Left cardiac atrium (tissue), 4 donors: ENCODE measurements at places on chromosomes 6 and 20. TPM values are rescaled to one million over a fixed set of nuclear protein-coding genes. Genes with fewer than 3 reads are reported as not detected.

DNA sequence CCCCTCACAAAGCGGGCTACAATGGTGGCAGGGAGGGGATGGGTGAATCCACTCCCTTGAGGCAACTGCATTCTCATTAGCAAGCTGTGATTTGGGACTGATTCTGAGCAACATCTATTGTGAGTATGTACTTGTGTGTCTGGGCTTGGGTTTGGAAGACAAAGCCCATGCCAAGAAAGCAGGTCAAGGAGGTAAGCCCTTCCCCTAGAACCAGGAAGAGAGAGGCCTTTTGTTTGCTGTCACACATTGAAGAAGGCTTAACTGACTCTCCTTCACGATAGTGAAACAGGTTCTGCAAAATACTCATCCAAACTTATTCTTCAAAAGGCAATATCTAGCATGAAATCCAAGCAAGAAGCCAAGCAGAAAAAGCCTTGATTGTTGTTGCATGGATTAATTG is 403.1 kb upstream of the ID4 start:
- no peak for DNase-seq

- DNase-seq, result no peak
Observed at GRCh38 chr6:157787080-157787479, 36.0 kb upstream of the SNX9 start.

The BNIP5 gene
- not detected for total RNA-seq

The IL17F gene
- total RNA-seq, result not detected

- no peak for DNase-seq
Observed at GRCh38 chr6:124741341-124741740, 220.9 kb upstream of the RNF217 start.

GRCh38 chr6:2999618-3000557 is at the start of gene NQO2:
Gene NQO2, plus strand, starts transcription at chr6:2999894. Its CDS starts 6,659 bp downstream, at chr6:3006553.
- peak; percentile 95 for DNase-seq

DNA sequence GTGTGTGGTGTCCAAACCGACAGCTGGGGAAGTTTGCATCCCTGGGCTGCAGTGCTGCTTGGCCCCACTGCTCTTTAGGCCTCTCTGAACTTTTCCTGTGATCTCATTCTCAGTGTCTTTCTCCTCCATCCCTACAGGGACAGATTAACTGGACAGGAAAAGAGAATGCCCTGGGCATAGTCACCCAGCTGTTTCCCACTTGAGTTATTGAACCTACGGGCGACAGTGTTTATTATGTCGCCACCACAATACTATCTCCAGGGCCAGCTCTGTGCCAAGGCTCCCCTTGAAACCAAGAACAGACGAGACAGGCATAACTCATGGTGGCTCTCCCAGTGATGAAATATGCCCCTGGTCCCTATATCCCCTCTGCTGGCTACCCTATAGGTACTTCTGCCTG is 147.8 kb upstream of the EPHA7 start:
- no peak for DNase-seq

- DNase-seq, result no peak
Observed at GRCh38 chr6:7033202-7033601, 74.6 kb upstream of the RREB1 start.

- no peak for DNase-seq
Observed at GRCh38 chr6:78397499-78397898, 469.9 kb upstream of the IRAK1BP1 start.

The SPTLC3 gene
- 8.1 TPM for total RNA-seq

DNA sequence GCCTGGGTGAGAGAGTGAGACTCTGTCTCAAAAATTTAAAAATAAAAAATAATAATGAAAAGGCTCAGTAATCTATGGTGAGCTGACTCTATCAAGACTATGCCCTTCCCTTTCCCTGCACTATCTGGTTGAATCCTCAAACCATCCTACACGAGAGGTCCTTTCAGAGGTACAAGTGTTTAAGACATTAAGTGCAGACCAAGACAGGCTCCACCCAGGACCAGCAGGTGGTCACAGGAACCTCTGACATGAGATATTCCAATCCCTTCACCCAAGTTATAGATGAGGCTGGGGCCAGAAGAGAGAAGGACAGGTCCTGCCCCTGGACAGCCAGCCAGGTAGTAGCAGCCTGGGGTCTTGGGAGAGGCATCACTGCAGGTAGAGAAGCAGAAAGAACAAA is 182.6 kb downstream of the NFATC2 start:
- DNase-seq, result no peak

DNA sequence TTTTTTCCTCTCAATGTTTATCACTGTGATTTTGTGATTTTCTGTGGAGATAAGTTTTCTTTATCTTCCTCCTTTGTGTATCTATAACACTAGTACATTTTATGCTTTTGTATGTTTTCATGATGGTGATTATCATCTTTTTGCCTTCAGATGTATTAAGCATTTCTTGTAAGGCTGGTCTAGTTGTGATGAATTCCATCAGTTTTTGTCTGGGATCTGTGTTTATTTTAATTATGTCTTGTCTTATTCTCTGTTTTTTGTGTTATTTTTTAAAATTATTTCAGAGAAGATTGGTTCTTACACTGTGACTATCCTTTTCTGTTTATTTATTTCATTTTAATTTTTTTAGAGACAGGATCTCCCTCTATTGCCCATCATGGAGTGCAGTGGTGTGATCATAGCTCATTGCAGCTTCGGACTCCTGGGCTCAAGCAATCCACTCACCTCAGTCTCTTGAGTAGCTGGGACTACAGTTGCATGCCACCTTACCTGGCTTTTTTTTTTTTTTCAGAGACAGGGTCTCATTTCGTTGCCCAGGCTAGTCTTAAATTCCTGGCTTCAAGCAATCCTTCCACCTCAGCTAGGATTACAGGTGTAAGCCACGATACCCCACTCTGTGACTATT is 187.4 kb downstream of the SLC16A10 start:
- DNase-seq, result no peak

DNA sequence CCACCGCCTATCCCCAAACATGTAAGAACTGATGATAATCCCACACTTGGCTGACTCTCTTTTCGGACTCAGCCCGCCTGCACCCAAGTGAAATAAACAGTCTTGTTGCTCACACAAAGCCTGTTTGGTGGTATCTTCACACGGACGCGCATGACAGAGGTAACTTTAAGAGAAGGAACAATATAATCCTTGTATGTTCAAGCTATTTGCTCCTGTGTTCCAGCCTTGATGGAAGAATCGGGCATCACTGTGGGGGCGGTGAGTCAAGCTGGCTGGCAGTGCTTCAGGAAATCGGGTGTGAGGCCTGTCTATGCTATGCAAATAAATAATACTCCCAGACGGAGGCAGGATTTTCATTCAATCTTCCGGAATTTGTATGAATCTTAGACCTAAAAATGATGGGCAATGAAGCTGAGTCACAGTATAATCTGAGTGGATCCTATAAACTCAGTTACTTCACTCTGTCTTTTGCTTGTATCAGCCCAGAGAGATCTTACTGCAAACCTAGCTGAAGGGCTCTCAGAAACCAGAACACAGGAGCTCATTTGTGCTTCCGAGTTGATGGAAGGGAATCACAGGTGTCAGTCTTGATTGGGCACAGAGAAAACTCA is 45.2 kb upstream of the NT5E start:
- DNase-seq, result peak; percentile 45

GRCh38 chr6:13813621-13814175 is 659 bp downstream of the MCUR1 start:
- DNase-seq, result peak; percentile 75

GRCh38 chr6:144474904-144475303 is 189.8 kb downstream of the UTRN start:
- no peak for DNase-seq

- no peak for DNase-seq
Observed at GRCh38 chr6:101883505-101883904, 490.0 kb downstream of the GRIK2 start.

DNA sequence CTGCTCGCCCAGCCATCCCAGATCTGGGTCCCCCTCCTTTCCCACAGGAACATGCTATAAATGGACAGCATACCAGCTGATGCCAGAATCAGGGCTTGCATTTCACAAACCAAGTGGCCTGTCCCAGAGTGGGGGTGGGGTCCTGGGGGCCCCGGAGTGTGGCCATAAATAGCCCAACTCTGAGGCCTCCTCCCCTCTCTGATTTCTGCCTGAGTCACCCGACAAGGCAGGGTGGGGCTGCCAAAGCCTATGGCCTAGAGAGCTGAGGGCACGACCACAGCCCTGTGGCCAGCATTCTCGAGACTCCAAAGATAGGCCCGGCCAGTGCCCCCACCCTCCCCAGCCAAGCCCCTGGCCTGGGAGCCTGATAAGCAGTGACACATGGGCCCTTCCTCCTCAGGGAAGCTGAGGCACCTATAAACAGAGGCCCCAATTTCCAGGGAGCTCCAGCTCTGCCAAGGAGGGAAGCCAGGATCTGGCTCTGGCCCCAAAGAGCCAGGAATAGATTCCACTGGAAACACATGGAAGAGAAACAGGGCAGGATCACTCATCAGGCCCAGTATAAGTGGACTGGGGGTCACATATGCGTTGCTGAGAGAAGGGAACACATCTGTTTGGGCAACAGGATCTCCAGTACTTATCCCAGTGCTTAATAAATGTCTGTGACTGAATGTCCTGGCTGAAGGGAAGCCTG is 20.3 kb downstream of the SNTA1 start:
- DNase-seq, result peak; percentile 84

GRCh38 chr6:72876256-72876655 is 254.4 kb downstream of the KCNQ5 start:
- DNase-seq, result no peak

- DNase-seq, result no peak
Observed at GRCh38 chr20:58585753-58586540, 65.1 kb upstream of the STX16 start.

DNA sequence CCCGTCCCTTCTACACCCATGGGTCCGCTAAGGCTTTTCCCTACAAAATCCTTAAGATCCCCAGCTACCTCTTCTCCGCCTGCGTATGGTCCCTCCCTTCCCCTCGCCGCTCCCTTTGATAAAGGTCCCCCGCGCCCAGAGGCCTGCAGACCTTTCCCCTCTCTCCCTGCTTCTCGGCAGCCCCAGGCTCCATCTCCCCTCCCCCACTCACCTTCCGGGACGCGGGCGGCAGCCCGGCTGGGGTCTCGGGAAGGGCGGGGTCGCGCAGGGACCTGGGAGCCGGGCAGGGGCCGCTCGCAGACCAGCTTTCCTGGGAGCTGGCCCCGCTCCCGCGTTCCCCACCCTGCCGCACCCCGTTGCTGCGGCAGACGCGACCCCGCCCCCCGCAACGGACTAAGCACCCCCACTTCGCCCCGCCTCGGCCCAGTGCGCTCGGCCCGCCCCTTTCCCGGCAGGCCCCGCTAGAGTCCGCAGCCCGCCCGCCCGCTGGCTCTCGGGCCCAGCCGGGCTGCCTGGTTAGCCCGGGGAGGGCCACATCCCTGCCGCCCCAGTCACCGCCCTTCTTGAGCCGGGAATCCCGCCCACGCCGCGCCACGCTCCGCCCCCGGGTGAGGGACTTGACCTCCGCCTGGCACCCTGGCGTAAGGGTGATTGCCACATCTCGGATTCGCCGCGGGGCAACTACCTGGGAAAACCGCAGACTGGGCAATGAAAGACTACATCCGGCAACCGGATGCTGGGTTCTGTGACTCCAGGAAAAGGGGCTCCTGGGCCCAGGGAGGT is at the start of gene FLOT1:
TSS of gene FLOT1 (minus strand) at position 372 of the 783 bp plus-strand sequence. CDS start 498 bp downstream, outside the sequence.
- peak; percentile 98 for DNase-seq

DNA sequence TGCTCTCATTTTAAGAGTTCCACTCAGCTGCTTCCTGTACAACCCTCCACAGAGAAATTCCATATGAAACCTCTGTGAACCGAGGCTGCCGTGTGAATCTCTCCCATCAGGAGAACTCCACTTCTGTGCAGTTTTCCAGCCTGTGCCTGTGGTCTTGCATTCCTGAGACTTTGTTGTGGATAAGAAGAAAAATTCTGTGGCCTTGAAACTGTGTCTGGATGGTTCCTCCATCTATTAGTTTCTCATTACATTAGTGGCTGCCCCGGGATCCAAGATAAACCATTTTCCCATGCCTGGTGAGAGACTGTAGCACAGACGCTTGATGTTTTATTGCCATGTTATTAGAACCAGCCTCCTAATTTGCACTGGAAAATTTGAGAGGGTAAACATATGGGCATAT is 40.8 kb upstream of the TIAM2 start:
- DNase-seq, result no peak

DNA sequence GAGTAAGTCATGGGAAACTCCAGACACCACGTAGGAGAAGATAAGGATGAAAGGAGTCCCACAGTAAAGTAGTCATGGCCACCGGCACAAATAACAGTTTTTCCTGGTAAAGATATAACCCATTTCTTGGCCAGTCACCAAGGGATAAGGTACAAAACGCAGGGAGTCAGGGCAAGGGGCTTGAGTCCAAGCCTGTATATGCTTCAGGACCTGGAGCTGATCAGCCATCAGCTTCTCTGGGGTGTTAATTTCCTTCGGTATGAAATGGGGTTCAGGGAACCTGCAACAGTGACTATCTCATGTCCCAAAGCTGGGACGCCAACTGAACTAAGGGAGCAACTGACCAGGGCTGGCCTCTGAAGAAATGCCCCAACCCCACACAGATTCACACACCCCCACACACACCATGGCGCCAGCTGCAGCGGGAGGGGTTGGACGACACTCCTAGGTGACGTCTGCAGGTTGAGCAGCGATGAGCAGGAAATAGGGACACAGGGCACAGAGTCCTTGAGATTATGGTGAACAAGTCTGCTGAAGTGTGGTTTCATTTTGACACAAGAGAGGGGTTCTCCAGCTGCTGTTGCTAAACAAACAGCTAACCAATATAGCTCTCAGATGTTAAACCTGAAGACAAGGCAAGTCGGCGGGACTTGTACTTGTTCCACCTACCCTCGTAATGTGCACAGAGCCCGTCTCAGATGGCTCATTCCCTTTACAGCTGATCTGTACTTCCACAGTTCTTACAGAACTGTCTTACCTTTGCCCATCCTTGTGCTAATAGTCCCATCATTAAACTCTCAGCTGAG is 7.4 kb upstream of the ADTRP start:
- DNase-seq, result no peak

- no peak for DNase-seq
Observed at GRCh38 chr6:56963793-56964192, 8.9 kb downstream of the BEND6 start.

DNA sequence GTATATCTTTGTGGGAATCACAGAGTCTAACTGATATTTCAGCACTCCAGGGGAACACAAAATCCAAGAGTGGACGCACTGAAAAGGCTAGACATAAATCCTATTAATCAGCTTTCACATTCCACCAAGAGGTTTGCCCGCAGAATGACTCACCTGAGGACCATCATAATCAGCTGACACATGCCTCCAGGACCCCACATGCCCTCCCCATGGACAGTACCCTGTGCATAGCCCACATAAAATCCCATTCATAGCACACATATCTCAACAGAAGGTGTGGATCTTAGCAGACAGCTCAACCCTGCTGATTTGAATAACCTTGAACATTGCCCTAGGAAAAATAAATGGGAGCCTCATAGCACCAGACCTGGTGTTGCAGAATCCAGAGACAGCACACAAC is 246.8 kb upstream of the TENT5A start:
- DNase-seq, result no peak

The PPDPF gene
- total RNA-seq, result 241 TPM

GRCh38 chr6:125867483-125867942 is 76.8 kb downstream of the NCOA7 start:
- no peak for DNase-seq

DNA sequence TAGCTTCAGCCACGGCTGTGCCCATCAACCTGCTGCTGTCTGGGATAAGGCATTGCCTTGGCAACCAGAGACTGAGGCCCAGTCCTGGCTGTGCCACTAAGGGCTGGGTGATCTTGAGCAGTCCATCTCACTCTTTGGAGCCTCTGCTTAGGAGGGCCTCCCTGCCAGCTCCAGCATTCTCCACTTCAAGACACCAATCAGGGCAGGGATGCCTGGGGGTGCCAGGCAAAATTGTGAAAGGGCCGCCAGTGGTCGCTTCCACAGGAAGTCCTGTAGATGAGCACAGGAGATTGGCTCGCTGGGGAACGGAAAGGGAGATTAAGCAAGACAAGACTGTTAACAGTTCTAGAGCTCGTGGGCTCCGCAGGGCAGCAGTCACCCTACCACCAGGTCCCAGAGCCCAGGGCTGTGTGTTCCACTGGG is at the start of gene RAB44:
TSS of gene RAB44 (plus strand) at position 346 of the 423 bp plus-strand sequence. CDS start 6,410 bp downstream, outside the sequence.
- DNase-seq, result no peak

The E2F1 gene
- 3.7 TPM for total RNA-seq
